ENCODE measurements at places on chromosomes 3 and 15. TPM values are rescaled to one million over a fixed set of nuclear protein-coding genes. Genes with fewer than 3 reads are reported as not detected.

IMPG2 gene
- total RNA-seq, result 0.54 TPM

ARL14 gene
- not detected for total RNA-seq

TGM4 gene
- not detected for total RNA-seq

CAMK1 gene
- 35.0 TPM for total RNA-seq

FSD2 gene
- 0.06 TPM for total RNA-seq

CD86 gene
- total RNA-seq, result 11.0 TPM

GPR87 gene
- 0.28 TPM for total RNA-seq

Data from lung (tissue), 17 donors.